ENCODE measurements at places on chromosomes 6 and 20.

GRCh38 chr6:107973594-107973993, 15.6 kb upstream of the SEC63 start:
- no peak for DNase-seq

- no peak for DNase-seq
Measured at GRCh38 chr6:160348223-160349019, at the start of gene SLC22A3. Gene SLC22A3 (plus strand): TSS chr6:160348378. CDS start chr6:160348420, 42 bp downstream.

DNA sequence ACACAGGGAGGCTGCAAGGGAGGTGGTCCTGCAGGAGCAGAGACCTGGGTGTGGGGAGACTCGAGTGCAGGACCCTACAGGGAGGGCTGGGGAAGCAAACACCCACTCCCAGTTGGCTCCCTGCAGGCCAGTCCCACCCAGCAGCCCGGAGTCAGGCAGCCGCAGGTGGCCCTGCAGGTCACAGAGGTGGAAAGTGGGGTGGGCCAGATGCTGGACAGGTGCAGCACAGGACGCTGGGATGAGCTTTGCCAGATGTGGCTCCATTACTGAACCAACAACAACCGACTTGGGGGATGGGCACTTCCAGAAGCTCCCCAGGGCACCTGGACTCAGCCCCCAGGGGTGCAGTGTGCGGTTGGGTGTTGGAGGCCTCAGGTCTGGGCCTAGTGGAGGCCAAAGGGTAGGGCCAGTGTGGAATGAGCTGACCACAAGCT, 26.6 kb upstream of the MYT1 start:
- no peak for DNase-seq

DNA sequence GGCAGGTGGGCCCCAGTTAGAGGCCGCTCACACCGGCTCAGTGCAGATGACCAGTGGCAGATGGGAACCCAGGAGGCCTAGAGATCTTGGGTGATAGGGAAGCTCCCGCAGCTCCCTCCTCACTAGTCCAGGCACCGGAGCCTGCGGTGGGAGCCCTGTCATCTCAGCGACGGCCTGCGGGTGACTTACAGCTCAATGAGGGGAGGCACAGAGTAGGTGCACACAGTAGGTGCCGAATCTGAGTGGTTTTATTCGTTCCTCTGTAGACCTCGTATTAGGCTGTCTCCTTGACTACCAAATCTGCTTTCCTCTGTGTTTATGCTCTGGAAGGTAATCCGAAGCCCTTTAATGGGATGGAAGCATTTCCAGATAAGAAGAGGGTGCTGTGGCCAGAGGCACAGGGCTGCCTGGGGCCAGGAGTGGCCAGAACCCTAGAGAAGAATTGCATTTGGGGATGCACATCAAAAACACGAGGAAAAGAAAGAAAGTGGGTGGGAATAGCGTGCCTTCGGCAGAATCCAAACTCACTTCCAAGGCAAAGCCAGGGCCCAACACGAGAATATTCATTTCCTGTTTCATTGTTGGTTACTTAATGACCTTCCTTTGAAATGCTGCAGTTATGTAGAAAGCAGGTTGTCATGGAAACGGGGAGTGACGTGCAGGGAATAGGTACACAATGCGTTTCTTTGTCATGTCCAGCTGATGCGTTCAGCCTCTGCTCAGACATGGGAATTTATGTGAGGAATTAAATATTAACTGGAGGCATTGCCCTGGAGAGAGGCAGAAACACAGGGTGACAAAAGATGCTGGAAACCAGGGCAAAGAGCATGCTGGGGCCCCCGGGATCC, 24.7 kb downstream of the MYT1 start:
- peak; percentile 73 for DNase-seq

- DNase-seq, result no peak
Measured at GRCh38 chr6:46054516-46054915, 38.9 kb upstream of the CLIC5 start.

GRCh38 chr6:130163266-130163665, 59.5 kb downstream of the SAMD3 start:
- DNase-seq, result no peak

DNA sequence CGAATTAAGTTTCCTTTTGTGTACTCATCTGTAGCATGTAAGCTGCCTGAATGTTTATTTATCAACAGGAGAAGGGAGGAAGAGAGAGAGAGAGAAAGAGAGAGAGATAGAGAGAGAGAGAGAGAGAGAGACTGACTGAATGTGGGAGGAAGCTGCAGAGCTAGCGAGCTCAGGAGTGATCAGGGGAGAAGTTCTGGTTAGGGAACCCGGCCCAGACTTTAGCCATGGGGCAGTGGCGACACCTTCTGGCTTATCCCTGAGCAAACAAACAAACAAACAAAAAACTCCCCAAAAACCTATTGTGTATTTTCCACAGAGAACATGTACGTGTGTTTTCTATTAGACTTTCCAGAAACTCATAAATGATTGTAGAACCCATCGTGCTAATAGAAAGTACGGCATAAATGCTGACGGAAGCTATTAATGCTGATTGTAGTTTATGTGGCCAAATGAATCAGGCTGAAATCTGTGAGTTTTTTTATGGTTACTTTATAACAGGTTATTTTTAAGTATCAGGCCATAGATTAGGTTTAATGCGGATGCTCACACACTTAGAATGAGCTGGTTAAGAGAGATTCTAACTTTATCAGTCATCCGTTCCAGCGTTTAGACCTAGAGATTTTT, 92.8 kb downstream of the CLIC5 start:
- peak; percentile 57 for DNase-seq

DNA sequence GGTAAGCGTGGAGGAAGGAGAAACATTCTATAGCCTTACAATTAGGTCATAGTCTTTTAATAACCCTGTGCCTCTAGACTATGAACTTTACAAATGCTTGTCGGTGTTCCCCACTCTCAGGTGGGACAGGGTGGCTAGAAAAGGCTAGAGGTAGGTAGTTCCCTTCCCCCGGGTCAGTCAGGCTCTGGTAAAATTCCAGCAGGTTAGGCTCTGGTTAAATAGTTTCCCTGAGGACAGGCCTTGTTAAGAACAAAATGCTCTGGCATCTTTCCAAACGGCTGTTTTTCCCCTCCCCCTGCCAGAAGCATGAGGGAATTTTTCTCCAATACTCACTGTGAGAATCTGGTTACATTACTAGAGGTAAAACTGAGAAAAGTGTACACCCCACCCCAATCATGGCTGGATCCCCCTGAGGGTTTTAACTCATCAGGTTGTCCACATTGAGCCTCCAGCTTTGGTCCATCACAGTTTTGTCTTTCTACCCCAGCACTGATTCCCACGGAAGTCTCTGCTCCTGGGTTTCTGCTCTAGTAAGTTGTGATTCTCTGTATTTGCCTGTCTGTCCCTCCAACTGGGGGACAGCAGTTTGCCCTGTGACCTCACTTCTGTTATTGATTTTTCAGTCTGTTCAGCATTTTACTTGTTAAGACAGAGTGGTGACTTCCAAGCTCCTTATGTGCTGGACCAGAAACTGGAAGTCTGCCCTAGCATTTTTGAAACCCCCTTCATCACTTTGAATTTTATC, 84.7 kb upstream of the ADGRF1 start:
- DNase-seq, result no peak

GRCh38 chr6:165204807-165205545, 104.4 kb downstream of the C6orf118 start:
- DNase-seq, result no peak

- DNase-seq, result no peak
Measured at GRCh38 chr6:11773013-11773412, 5.6 kb downstream of the ADTRP start.

DNA sequence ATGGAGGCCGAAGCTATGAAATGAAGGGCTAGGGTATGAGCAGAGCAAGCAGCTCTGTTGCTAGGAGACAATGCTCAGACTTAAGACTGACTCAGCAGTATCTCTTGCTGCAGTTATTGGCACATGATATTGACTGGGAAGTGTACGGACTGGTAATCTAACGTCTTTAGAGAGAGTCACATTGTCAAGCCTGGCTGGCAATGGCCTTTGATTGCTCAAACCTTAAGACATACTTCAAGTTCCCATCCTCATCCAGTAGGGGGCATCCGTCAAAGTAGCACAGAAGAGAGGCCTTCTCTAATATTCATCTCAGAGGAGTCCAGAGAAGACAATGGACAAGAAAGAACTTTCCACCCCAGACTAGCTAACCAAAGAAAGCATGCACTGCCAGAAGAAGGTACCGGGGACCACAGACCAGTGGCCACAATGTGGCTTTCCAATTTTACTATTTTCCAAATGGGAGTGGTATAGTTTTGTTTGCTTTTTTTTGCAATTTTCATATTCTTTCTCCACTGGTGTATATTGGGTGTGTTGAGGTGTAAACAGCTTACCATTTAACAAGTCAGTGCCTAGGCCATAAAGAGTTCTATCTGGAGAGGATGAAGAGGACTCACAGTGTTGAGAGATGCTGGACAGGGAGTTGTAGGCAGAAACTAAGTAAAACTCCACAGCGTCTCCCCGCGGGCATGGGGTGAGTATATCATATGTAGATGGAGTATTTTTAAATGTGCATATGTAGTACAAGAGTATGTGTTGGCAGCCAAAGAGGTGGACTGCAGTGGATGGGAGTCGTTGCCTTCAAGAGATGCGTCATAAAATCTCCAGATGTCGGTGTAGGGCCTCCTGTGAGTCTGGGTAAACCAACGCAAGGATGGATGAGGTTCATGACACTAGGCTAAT, 36.7 kb downstream of the LRFN2 start:
- DNase-seq, result peak; percentile 58

- DNase-seq, result no peak
Measured at GRCh38 chr6:157244175-157244574, 79.1 kb downstream of the TMEM242 start.

- DNase-seq, result no peak
Measured at GRCh38 chr20:44089987-44090674, 96.9 kb downstream of the JPH2 start.

- DNase-seq, result no peak
Measured at GRCh38 chr6:41696788-41697187, 38.6 kb downstream of the TFEB start.

- peak; percentile 2 for DNase-seq
Measured at GRCh38 chr20:46174469-46175126, 56.5 kb downstream of the CD40 start.

- DNase-seq, result no peak
Measured at GRCh38 chr20:44585057-44585963, 2.9 kb downstream of the PKIG start.

- DNase-seq, result no peak
Measured at GRCh38 chr6:120816794-120817193, 517.5 kb downstream of the TBC1D32 start.

GRCh38 chr6:39453241-39453640, 130.7 kb upstream of the KCNK16 start:
- DNase-seq, result peak; percentile 81

DNA sequence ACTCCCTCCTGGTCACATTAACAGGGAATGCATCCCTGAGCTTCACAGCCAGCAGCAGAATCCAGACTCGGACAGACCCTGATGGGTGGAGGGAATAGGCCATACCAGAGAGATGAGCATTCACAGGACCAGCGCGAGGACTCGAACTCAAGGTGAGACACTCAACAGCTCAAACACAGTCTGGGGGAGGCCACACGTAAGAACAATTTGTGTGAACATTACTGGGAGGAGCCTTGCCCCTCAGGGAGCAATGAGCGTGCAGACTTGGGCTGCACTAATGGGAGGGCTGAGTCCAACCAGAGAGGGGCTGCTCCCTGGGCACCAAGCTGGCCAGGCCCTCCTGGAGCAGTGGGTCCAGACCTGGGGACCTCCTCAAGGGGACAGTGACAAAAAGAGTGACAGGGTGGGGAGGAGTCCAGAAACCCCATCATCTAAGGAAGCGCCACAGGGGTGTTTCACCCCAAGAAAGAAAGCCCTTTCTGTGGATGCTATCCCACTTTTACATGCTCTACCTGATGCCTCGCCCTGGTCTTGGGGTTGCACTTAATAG, 118.4 kb downstream of the MRPL14 start:
- no peak for DNase-seq

Data from kidney glomerular epithelial cell (primary cell).